C1 segment of cervical spinal cord (tissue), 14 donors: ENCODE measurements at places on chromosomes 5 and 9.

DNA sequence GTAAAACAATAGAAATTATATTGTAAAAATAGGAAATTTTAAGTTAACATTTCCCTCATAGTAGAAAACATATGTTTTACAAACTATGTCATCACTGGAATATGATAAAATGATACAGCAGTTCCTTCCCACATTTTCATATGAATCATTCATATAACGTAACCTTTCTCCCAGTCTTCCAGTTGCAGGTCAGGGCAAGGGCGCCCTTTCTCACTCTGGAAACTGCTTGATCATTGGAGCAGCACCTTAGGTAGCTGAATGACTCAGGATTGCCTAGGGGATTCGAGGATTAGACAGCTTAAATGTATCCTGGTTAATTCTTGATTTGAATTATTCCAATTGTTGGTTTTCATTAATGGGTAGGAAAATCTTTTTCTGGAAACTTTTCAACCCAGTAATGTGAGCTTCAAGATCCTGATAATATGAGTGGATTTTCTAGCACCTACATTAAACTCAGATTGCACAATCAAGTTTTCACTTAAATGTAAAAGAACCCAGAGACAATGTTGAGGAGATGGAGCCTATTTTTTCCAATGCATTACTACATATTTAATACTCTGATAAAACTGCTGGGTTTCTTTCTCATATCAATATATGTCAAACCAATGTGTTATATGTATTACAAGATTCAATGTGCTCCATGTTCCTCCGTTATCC is 32.6 kb upstream of the ANXA1 start:
- DNase-seq: no peak

DNA sequence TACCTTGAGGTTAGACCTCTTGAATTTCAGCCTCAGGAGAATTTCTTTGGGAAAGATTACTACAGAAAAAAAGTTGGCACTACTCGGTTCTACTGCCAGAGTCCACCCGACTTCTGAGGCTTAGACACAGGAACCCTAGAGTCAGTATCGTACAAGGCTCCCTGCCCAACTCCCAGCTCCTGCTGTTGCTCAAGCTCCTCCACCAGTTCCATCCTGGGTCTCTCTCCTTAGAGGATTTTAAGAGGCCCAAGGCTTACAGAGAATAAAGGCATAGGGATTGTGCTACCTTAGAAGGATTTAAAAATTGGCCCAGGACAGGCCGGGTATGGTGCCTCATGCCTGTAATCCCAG is 29.0 kb upstream of the SSBP2 start:
- DNase-seq: no peak

GRCh38 chr9:23153058-23153457 is 673.0 kb downstream of the ELAVL2 start:
- no peak for DNase-seq

DNA sequence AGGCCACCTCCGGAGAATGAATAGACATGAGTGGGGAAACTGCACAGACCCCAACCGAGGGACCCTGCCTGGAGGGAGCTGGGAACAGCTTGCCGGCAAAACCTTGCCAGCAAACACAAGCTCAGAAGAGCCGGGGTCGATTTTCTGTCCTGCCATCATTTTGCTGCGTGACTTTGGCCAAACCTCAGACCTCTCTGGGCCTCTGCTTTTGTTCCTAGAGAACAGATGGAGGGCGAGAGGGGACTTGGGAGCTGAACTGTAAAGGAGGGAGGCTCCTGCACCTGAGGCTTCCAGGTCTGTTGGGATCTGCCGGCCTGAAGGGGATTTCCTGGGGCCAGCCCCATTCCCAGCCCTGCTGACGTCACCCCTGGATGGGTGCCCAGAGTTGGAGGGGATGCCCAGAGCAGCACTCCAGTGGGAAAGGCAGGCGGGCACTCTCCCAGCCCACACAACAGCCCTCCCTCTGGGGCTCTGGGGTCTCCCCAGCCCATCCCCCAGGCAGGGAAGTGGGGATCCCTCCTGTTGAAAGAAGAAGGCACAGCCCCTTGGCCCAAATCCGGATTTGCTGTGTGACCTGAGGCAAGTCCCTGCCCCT is 40.4 kb upstream of the SYNPO start:
- peak; percentile 23 for DNase-seq
